ENCODE measurements at places on chromosomes 1 and 21. TPM values are rescaled to one million over a fixed set of nuclear protein-coding genes. Genes with fewer than 3 reads are reported as not detected.
A peak's percentile ranks its signal among the peaks of the same experiment; 100 is the strongest.

- H3K27ac ChIP-seq, result no peak overlapping the region
- H3K4me3 ChIP-seq, result no peak overlapping the region
- H3K36me3 ChIP-seq, result no peaks in the 10 kb centered on the region
- DNase-seq, result no peak
- H3K27me3 ChIP-seq, result no peaks in the 10 kb centered on the region
Observed at GRCh38 chr1:59560807-59561450, 253.8 kb upstream of the HOOK1 start.

- no peak overlapping the region for H3K27ac ChIP-seq
- no peaks in the 10 kb centered on the region for H3K36me3 ChIP-seq
- peaks cover 21% of the 10 kb centered on the region for H3K4me1 ChIP-seq
- H3K4me3 ChIP-seq, result peak overlapping the region; percentile 36
- DNase-seq, result no peak
- H3K27me3 ChIP-seq, result peaks cover 44% of the 10 kb centered on the region
Observed at GRCh38 chr1:7703321-7704213, 67.5 kb upstream of the VAMP3 start.

DNA sequence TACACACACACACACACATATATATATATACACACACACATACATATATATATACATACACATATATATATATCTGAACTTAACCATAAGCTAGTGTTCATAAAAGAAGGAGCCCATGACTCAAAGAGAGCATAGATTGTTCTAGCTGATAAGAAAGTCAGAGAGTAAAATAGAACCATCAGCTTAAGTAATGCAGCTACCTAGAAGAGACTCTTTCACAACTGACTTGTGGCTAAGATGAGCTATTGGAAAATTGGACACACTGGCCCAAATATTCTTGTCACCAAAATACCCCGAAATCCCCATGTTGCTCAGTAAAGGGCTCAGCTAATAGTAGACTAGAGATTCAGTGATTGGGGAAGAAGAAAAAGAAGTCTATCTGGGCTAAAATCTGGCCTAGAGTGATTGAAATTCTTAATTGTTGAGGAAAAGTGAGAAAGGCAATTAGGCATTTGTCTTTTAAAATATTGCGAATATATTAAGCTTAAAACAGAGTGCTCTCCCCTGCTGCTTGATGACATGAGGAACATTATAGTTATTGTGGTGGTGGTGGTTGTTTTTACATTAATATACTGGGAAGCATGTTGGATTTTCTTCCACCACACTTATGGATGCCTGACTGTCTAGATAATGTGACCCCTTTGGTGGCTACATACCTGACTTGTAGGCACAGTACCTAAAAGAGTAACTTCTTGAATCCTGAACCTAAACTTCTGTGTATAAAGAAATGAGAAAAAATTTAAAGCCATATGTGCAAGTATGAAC lies 6.3 kb downstream of the SLAMF1 start:
- peak overlapping the region; percentile 68 for H3K27ac ChIP-seq
- peaks cover 68% of the 10 kb centered on the region for H3K4me1 ChIP-seq
- H3K27me3 ChIP-seq, result no peaks in the 10 kb centered on the region
- no peak for DNase-seq

DNA sequence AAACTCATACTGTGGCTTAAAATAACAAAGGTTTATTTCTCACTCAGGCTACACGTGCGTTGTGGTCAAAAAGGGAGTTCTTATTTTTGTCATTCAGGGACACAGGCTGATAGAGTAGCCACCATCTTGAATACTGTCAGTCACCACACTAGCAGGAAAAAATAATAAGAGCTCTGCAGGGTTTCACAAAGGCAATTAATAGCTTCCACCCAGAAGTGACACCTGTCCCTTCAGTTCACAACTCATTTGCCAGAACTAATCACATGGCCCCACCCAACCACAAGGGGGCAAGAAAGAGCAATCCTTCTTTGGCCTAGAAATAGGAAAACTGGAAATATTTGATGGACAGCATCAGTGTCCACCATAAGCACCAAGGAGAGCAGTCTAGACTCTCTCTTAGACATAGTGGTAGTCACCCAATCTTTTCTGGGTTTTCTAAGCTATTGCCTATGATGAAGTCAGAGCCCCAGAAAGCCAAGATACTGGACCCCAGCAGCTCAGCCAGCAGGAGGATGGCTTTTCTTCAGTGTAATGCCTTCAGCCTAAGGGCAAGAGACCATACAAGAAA lies 8.2 kb downstream of the HAPLN2 start:
- no peaks in the 10 kb centered on the region for H3K36me3 ChIP-seq
- H3K4me3 ChIP-seq, result no peak overlapping the region
- DNase-seq, result peak; percentile 30
- H3K4me1 ChIP-seq, result peaks cover 25% of the 10 kb centered on the region
- no peak overlapping the region for H3K27ac ChIP-seq

DNA sequence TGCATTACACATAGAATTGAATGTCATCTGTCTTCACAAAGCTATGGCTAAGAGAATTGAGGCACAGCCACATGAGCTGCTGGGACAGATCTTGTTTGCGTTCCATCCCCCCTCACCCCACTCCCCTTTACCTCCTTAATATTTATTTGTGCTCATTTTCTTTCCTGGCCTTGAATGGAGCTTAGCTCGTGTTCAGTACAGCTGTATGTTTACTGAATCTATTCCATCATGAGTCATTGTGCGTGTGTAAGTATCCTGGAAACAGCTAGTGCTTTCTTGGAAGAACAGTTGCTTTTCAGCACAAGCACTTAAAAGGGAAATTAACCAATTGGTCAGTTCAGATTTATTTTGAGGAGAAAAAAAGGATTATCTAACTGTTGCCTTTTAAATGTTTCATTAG lies 14.7 kb downstream of the PROX1 start:
- H3K36me3 ChIP-seq, result no peaks in the 10 kb centered on the region
- H3K27ac ChIP-seq, result no peak overlapping the region
- DNase-seq, result no peak
- no peaks in the 10 kb centered on the region for H3K4me1 ChIP-seq
- H3K27me3 ChIP-seq, result no peaks in the 10 kb centered on the region

GRCh38 chr1:179253286-179253972 lies 24.0 kb upstream of the ABL2 start:
- H3K27me3 ChIP-seq, result no peaks in the 10 kb centered on the region
- H3K4me3 ChIP-seq, result no peak overlapping the region
- no peaks in the 10 kb centered on the region for H3K36me3 ChIP-seq
- no peak for DNase-seq

DNA sequence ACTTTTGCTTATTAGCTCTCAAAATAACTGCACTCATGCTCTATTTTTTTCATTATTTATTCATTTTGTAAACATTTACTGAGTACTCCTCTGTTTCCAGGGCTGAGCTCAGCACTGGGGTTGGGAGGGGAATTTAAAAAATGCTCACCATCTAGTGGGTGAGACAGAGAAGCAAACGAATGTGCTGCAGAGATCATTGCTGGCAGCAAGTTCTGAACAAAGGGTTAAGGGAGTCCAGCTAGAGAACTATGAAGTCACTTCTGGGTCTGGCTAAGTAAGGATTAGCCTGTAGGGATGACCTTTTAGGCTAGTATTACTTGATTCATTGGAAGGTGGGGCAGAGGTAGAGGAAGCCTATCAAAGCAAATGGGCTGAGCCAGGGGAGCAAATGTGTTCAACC lies 99.1 kb upstream of the ZNF644 start:
- H3K27me3 ChIP-seq, result no peaks in the 10 kb centered on the region
- H3K4me1 ChIP-seq, result no peaks in the 10 kb centered on the region

- no peak overlapping the region for H3K4me3 ChIP-seq
- peaks cover 9% of the 10 kb centered on the region for H3K27me3 ChIP-seq
- H3K27ac ChIP-seq, result no peak overlapping the region
- DNase-seq, result no peak
- H3K36me3 ChIP-seq, result no peaks in the 10 kb centered on the region
- peaks cover 11% of the 10 kb centered on the region for H3K4me1 ChIP-seq
Observed at GRCh38 chr1:33429332-33429731, 1.6 kb downstream of the PHC2 start.

GRCh38 chr1:81547912-81548303 lies 252.8 kb upstream of the ADGRL2 start:
- H3K27ac ChIP-seq, result no peak overlapping the region
- no peak for DNase-seq
- H3K4me3 ChIP-seq, result no peak overlapping the region
- no peaks in the 10 kb centered on the region for H3K36me3 ChIP-seq
- H3K27me3 ChIP-seq, result no peaks in the 10 kb centered on the region
- H3K4me1 ChIP-seq, result no peaks in the 10 kb centered on the region

- H3K4me1 ChIP-seq, result peaks cover 15% of the 10 kb centered on the region
- peaks cover 6% of the 10 kb centered on the region for H3K36me3 ChIP-seq
- peak overlapping the region; percentile 68 for H3K27ac ChIP-seq
- H3K27me3 ChIP-seq, result no peaks in the 10 kb centered on the region
- DNase-seq, result no peak
Observed at GRCh38 chr1:150876119-150876454, 312 bp downstream of the ARNT start.

DNA sequence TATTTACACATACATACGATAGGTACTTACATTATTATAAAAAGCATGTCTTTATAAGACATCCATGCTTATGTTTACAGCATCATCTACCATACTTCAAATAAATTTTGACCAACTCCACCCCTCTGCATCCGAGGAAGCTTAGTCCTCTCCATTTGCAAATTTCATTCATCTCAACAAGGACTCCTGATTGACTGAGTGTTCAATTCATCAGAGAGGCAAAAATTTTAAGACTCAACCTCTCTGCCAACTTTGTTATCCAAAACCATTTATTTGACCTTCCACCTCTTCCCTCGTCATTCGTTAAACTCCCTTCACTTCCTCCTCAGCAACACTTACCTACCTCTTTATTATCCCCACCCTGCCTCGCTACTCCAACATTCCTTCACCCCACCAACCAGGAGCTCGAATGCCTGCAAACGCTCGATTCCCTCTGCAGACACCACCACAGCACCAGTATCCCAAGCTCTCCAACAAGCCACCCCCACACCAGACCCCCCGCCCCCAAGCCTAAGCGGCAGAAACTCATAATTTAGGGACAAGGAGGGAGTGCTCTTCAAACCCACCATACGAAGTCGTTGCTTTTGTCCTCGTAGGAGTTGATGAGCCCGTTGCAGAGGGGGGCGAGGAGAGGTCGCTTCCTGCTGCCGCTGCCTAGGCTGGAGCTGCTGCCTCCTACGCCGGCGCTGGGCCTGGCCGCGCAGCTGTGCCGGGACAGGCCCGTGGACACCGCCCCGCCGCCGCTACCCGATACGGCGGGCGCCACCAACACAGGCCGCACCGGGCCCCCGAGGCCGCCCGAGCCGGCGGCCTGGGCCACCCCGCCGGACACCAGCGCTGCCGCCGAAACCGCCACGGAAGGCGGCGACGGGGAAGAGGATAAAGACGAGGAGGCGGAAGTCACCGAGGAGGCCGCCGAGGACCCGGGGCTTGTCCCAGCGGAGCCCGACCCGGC lies 803 bp downstream of the COP1 start:
- H3K4me3 ChIP-seq, result peak overlapping the region; percentile 98
- peaks cover 21% of the 10 kb centered on the region for H3K4me1 ChIP-seq
- H3K27ac ChIP-seq, result peak overlapping the region; percentile 87
- no peaks in the 10 kb centered on the region for H3K36me3 ChIP-seq
- H3K27me3 ChIP-seq, result no peaks in the 10 kb centered on the region
- no peak for DNase-seq

Gene NBPF20
- total RNA-seq, result 3.5 TPM

Gene WNT2B
- total RNA-seq, result 0.33 TPM

Gene ADORA3
- not detected for total RNA-seq

Data from CD4-positive, alpha-beta T cell (primary cell).